GM04504 (cell line): ENCODE measurements at places on chromosomes 16 and 17.

DNA sequence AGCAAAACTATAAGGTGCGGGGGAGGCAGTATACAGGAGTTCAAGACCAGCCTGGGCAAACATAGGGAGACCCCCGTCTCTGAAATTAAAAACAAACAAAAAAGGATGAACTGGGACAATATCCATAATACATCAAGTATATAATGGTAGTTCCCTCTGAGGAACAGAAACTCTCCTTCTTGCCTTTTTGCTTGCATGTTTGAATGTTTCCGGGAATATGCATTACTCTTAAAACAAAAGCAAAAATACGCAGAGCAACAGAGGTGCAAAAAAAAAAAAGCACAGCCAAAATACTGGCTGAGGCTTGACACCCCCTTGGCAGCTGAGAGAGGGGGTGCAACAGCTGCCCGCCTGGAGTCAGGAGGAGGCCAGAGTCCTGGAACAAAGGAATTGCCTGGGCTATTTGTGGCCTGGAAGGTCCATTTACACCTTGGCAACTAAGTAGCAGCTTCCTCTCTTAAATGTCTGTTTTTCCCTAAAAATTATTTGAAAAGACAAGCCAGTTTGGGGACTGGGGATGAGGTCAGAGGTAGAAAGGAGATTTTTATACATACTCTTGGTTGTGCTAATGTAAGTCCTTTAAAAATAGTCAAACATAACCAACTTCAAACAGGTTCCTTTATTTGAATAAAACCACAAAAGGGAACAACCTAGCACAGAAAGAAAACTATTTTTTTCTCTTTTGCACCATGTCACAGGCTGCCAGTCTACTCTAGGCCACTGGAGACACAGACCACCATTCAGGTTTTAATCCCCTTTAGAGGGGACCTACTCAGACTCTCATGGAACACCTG is 19.5 kb downstream of the USP7 start:
- DNase-seq: no peak

GRCh38 chr16:83353241-83353640 is 454.5 kb upstream of the HSBP1 start:
- no peak for DNase-seq

- DNase-seq: no peak
These were observed 7.4 kb downstream of the ACD start for GRCh38 chr16:67652578-67653127.

DNA sequence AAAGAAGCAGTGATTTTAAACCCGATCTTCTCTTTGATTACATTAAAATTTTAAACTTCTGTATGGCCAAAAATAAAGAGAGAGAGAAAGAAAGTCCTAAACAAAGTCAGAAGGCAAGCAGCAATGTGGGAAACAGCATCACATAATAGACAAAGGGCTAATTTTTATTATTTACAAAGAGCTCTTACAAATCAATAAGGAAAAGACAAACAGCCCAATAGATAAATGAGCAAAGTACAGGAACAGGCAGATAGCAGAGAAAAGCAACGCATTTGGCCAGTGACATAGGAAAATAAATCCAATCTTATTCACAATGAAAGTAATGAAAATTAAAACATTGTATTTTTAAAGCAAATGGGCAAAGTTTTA is 93.1 kb downstream of the SALL1 start:
- DNase-seq: no peak

DNA sequence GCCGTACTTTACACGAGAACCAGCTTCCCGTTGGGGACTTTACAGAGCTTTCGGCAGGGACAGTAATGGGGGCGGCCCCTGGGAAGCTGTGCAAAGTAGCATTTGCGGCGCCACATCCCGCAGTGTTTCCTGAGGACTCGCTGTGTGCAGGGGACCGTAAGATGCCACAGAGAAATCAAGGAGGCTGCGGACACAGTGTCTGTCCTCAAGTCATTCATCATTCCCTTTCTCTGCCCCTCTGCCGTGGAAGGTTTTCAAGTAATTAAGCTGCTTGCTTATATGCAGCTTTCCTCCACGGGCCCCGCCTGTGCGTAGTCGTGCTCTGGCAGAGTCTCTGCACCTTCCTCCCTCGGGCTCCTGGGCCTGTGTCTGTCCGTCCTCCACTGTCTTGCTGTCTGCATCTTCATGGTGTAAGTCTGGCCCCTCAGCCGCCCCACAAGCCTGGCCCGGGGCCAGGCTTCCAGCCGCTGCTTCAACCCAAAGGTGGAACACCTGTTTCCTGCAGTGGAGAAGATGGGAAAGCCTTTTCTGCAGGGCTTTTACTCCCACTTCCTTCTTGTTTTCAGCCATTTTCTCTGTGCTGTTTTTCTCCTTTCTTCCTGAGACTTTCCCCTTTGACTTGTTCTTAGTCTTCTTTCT is 216.9 kb upstream of the CHMP6 start:
- DNase-seq: no peak

GRCh38 chr16:29663016-29663806 is at the start of gene SPN:
SPN (plus strand) TSS chr16:29663247; CDS start chr16:29663729, 482 bp downstream.
- no peak for DNase-seq
